Posterior vena cava (tissue), 2 donors: ENCODE measurements at places on chromosomes 5 and 9. TPM values are rescaled to one million over a fixed set of nuclear protein-coding genes. Genes with fewer than 3 reads are reported as not detected.

DNA sequence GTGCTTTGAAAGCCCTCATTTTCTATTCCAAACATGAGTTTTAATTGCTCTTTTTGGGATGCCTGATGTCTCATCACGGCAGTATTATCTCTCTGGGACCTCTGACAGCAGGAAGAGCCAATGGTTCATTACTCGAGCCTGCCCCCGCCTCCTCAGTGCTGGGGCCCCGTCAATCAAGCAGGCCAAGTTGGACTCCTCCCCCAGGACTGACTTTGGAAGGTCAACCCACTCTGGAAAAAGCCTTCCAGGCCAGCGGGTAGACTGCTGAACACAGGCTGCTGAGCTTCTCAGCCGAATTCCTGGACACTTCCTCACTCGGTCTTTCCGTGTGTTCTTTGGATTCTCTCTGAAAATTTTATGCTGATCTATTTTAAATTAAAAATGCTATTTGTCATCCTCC is 9.5 kb upstream of the BARHL1 start:
- DNase-seq, result no peak

- DNase-seq, result no peak
These were observed 78.6 kb downstream of the TMC1 start for GRCh38 chr9:72599874-72600534.

SMIM33 gene
- not detected for total RNA-seq

DNA sequence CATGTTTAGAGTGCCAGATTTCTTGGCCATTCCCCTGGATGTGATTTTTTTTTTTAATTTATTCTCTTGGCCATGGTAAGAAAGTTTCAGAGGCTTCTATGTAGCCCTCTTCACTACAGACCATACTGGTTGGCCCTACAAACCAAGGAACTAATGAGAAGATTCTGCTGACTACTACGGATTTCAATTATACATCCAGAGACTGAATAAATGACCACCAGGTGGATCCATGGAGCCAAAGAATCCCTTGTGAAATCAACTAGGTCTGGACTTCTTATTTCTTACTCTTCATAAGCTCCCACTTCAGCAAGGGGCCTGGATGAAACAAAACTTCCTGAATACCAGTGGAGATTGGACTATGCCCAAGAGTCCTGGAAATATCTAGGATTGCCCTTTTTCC is 27.6 kb downstream of the ZNF622 start:
- no peak for DNase-seq

DNA sequence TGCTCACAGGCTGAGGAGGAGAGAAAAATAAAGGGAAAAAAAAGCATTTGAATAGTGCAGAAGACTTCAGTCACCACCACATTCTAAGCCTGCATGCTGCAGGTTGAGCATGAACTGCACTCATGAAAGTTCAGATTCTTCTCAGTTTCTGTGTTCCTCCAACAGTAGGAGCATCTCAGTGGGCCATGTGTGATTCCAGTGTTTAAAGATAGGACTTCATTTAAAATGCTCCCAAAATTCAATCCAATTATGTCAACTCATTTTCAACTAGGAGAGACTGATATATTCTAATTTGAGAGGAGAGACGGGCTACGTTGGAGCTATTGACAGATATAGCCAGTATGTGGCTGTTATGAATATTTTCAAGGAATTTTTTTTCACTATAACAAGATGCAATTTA is 186.8 kb downstream of the HCN1 start:
- no peak for DNase-seq

GRCh38 chr9:123544007-123544827 is 188.2 kb downstream of the CRB2 start:
- DNase-seq, result no peak

GRCh38 chr5:107271682-107272350 is 398.9 kb downstream of the EFNA5 start:
- no peak for DNase-seq

GRCh38 chr5:26419987-26420386 is 618.4 kb downstream of the CDH9 start:
- DNase-seq, result no peak

NME5 gene
- total RNA-seq, result 1.5 TPM

- peak; percentile 70 for DNase-seq
These were observed 19.5 kb upstream of the RPL26L1 start for GRCh38 chr5:172939611-172940267.
